ENCODE measurements at places on chromosomes 11 and 22.

GRCh38 chr22:48065892-48066291 is 1303.4 kb downstream of the TBC1D22A start:
- no peak for DNase-seq

DNA sequence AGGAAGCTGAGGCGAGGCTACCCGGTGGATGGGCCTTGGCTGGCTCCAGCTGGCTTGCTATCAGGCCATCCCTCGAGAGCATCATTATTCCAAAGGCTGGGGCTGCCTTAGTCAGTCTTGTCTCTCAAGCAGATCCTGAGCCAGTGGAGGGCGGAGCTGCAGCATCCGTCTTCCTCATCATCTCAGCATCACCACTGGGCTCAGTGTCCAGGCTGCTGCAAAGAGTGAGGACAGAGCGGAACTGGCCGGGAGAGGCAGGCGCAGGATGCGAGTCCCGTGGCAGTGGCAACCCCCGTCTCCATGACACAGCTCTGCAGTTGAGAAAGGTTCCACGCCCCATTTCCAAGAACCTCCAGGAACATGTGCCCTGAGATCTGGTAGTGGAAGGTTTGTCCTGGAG is 4.4 kb downstream of the TP53I11 start:
- DNase-seq: peak; percentile 87

DNA sequence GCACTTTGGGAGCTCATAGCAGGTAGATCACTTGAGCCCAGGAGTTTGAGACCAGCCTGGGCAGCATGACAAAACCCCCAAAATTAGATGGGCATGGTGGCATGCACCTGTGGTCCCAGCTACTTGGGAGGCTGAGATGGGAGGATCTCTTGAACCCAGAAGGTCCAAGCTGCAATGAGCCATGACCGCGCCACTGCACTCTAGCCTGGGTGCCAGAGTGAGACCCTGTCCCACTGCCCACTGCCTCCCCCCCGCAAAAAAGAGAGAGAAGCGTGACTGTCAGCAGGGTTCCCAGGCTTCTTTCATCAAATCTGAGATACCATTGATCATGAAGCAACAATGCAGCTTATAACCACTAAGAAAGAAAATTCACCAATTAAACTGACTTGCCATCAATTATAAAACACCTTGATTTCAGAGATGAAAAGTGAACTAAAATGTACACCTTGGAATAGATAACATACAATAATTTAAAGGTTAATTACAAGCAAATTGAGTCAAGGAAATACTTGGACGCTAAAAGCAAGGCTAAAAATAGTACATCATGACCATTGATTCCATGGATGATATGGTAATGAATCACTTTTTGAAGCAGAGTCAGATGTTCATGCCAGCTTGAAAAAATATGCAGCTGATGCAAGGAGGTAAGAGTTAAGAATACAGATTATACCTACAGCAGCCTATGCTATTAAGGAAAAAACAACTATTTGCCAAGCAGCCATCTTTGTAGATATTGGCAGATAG is 90.8 kb upstream of the ALKBH3 start:
- no peak for DNase-seq

GRCh38 chr22:22933807-22934542 is 46.4 kb downstream of the IGLL5 start:
- no peak for DNase-seq

DNA sequence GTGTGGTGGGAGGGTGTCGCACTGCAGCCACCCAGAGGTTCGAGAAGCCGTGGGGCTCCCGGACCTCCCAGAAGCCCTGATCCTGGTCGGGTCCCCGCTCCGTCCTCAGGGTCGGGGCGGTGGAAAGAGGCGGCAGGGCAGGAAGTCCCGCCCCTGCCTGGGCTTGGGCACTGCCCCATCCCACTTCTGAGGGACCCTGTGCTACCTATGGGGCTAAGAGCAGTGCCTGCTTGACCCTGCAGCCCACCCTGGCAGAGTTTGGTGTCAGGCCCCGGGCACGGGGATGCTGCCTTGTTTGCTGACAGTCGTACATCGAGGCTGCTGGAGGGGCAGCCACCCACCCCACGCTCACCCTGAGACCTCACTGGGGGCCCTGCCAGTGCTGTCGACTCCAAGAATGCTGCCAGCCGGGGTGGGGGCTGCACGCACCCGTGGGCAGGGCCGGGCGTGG is 19.4 kb downstream of the RNH1 start:
- DNase-seq: no peak

DNA sequence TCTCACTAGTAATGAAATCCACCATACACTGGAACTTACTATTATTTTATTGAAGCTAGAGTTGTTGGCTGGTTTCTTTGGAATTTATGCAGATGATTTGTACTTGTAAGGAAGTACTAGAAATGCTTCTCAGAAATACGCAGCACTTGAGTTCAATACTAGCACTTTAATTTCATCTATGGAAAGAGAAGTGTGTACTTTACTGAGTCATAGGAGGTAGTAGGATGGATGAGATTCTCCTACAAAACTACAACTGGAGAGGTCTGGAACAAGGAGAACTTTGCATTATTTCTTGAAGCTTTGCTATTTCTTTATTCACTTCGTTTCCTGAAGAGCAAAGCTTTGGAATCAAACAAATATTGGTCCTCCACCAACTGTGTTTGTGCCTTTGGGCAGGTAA is 44.1 kb upstream of the CCDC90B start:
- no peak for DNase-seq

DNA sequence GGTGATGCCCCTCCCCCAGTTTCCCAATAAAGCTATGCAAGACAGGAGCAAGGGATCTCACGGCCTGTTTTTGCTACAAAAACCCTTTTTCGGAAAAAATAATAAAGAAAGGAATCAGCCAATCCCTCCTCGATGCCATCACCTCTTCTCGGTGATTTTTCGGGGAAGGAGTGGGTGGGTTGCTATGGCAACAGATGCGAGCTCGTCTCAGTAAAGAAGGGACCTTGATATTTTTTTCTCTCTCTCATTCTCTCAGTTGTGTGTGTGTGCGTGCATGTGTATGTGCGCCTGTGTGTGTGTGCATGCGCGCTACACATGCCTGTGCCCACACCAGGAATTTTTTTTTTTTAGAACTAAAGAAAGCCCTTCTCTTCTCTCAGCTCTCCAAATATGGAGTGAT is 3.8 kb upstream of the NPAS4 start:
- DNase-seq: no peak

- no peak for DNase-seq
Measured at GRCh38 chr22:35334004-35334403, 34.3 kb downstream of the TOM1 start.

GRCh38 chr11:71962428-71963038 is 33.7 kb downstream of the RNF121 start:
- DNase-seq: no peak

- DNase-seq: no peak
Measured at GRCh38 chr11:116918925-116919655, 81.7 kb upstream of the APOA1 start.

DNA sequence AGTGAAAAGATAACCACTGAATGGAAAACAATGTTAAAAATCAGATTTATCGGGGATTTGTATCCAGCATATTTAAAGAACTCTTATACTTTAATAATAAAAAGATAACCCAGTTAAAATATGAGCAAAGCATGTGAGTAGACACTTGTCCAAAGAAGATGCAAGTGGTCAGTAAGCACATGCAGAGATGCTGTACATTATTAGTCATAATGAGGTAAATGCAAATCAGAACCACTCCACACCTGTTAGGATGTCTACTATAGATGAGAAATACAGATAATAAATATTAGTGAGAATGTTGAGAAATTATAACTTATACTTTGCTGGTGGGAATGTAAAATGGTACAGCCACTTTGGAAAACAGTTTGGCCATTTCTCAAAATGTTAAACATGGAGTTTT is 28.0 kb downstream of the QSER1 start:
- no peak for DNase-seq

- DNase-seq: no peak
Measured at GRCh38 chr22:22167791-22168189, 76.8 kb upstream of the VPREB1 start.

DNA sequence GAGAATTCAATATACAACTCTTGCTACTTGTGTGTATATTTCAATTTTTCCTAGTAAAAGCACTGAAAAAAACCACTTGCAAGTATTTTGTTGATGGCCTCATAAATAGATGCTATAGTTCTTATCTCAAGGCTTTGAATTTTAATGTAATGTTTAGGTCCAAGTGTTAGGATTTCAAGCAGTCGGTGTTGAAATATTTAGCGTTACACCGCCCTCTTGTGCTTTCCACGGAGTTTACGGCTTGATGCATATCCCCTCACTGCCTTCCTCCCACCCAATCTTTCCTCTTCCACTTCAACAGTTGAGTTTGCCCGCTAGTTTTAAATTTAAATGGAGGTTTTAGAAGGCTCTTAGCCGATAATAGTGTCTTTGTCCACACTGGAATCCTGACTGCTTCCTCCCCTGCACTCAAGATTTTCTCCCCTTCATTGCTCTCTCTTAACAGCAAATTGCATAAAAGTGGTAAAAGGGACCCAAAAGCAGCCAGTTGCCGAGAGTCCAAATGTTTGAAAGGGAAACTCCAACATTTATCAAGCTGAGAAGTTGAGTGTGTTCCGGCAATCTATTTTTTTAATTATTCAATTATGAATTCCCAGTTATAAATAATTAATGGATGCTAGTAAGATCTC is 25.9 kb upstream of the HTATIP2 start:
- no peak for DNase-seq

DNA sequence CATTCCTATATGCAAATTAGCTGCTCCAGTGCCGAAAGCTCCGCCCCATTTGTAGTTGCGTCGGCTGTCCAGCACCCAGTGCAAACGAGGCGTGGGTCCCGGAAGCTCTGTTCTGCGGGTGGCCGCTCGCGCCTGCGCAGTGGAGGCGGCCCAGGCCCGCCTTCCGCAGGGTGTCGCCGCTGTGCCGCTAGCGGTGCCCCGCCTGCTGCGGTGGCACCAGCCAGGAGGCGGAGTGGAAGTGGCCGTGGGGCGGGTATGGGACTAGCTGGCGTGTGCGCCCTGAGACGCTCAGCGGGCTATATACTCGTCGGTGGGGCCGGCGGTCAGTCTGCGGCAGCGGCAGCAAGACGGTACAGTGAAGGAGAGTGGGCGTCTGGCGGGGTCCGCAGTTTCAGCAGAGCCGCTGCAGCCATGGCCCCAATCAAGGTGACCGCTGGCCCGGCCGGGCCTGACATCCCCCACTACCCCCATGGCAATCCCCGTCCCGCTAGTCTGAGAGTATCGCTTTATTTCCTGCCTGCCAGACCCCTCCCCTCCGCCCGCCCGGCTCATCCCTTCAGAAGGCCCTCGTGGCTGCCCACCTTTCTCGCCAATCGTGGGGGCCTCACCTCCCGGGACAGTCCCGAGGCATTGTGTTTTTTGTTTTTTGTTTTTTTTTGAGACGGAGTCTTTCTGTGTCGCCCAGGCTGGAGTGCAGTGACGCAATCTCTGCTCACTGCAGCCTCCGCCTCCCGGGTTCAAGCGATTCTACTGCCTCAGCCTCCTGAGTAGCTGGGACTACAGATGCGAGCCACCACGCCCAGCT is at the start of gene PRDX5:
TSS of gene PRDX5 (plus strand) at position 161 of the 805 bp plus-strand sequence. CDS start at position 256, 95 bp downstream.
- DNase-seq: peak; percentile 96

DNA sequence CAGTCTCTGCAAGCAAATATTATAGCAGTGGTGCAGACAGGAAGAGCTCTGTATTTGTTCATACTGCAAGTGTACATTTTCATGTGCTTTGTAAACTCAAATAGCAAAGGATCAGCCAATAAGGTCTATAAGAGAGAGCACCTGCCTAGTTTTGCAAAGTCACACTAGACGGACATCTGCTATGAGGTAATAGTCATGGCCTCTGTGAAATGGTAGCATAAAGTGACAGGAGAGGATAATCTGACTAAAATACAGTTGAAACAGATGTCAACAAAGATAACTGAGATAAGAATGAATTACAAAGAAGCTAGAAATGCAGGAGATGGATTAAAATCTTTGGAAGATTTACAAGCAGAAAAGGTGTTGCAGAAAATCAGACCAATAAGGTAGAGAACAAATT is 70.6 kb upstream of the SPON1 start:
- DNase-seq: no peak

DNA sequence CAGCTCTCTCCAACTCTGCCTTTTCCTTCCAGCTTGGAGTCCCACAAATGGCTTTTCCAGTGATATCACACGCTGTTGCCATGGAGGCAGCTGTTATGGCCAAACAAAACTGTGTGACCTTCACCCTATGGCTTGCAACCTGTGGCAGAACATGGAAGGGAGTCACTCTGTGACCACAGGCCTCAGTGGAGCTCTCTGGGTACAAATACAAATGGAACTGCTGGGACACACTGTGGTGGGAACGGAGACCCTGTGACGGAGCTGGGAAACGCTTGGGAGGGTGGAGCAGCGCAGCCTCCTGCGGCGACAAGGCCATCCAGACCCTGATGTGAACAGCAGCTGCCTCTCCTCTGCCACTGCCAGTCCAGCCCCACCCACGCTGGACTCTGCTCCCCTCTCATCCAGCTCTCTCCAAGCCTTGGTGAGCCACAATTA is 162.5 kb downstream of the ETS1 start:
- peak; percentile 50 for DNase-seq

DNA sequence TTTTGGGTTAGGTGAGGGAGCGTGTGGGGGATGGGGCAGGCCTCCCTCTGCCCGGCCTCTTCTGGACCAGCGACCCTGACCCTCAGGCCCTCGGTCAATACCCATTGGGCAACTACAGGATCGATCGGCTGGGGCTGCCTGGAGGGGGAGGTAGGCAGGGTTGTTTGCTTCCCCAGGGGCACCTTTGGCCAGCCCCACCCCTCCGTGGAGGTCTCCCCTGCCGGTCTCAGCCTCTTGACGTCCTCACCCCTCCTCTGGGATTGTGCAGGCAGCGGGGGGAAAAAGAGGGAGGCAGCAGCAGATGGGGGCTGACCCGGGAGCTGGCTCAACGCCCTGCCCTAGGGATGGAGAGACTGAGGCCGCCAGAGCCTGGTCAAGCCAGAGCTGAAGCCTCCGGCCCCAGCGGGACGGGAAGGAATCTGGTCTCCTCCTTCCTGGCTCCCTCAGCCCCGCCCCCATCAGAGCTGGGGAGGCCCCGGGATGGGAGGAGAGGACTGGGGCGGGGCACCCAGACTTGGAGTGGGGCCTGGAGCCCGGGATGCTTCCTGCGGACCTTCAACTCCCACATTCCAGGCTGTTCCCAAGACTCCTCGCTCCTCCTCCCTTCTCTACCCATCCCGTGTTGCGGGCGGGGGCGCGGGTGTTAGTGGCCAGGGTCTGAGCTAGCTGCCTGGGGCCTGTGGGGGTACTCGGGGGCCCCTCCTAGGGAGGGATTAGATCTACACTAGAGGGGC is 14.4 kb upstream of the CDC42EP1 start:
- peak; percentile 94 for DNase-seq

GRCh38 chr11:36744375-36745168 is 146.5 kb upstream of the RAG2 start:
- peak; percentile 72 for DNase-seq

Data from left ventricle myocardium inferior (tissue), 1 donor.